ENCODE measurements at places on chromosomes 1 and 21.
A peak's percentile ranks its signal among the peaks of the same experiment; 100 is the strongest.

- DNase-seq = no peak
Measured at GRCh38 chr21:37849506-37850102, 66.7 kb downstream of the KCNJ6 start.

- DNase-seq = no peak
Measured at GRCh38 chr1:208628022-208628914, 384.1 kb upstream of the PLXNA2 start.

DNA sequence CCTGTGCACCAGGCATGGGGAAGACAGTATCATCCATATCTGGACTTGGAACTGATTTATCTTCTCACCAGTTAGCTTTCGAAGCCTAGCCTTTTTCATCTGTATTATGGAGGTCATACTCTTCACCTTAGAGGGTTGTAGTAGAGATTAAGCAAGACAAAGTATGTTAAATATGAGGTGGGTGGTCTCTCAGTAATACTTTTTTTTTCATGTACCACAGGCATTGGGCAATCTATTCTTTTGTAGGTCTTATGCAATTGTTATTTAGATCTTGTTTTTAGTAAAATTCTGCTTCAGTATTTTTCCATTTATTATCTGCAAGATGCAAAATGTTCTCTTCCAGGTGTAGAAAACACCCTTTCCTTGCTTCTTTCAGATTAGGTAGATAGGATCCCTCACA is 35.2 kb upstream of the OR2B11 start:
- DNase-seq = no peak

GRCh38 chr21:16837721-16838120 is 675.1 kb upstream of the CXADR start:
- DNase-seq = no peak

DNA sequence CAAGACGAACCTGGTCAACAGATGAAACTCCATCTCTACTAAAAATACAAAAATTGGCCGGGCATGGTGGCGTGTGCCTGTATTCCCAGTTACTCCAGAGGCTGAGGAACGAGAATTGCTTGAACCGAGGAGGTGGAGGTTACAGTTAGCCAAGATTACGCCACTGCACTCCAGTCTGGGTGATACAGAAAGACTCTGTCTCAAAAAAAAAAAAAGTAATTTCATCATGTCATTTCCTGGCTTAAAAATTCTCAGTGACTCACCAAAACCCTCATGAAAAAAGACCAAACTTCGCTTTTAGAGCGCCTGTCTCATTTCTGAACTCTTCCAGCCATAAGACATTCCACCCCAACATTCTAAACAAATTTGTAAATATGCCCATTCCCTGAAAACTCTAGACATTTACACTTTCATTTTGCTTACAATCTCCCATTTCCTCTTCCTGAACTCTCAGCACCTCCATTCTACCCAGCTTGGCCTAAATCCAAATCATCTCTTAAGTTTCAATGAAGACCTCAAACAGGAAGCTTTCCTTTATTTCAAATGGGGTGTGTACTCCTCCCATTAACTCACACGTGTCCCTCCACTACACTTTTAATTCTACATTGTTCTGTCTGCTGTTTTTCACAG is 50.5 kb upstream of the PRRC2C start:
- no peak for DNase-seq

DNA sequence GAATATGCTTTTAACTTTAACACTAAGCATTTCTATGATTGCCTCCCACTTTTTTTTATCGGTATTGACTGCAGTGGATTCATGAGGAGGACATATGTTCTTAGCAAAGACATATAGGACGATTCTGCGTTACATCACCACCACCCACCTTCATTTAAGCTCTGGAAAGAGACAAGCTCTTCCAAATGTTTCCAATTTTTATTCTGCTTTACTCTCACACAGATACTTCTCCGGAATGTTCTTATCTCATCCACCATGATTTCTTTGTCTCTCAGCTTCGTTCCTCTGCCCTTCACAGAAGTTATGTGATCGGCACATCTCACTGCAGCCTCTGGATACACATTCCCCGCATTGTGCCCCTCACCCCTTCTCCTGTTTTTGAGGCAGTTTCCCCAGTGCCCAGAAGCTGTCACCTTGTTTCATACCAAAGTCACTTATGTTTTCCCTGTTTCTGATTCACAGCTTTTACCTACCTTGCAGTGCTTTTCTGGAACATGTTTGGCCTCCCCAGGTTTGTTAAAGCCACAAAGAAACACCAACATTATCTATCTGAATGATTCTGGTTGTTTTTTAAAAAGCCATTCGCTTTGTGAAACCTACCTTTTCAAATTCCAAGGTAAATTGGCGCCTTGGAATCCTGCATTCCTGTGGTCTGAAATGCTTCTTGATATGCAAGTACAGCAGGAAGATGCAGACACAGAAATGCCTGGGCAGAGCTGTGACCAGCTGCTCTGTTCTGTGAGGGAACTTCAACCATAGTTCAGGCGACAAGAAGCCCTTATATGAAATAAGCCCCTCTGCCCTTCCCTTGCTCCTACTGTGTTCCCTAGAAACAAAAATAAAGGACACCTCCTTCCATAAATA is 1020.2 kb downstream of the TTLL7 start:
- DNase-seq = no peak

- no peak for DNase-seq
Measured at GRCh38 chr21:29351691-29352090, 53.0 kb downstream of the BACH1 start.

DNA sequence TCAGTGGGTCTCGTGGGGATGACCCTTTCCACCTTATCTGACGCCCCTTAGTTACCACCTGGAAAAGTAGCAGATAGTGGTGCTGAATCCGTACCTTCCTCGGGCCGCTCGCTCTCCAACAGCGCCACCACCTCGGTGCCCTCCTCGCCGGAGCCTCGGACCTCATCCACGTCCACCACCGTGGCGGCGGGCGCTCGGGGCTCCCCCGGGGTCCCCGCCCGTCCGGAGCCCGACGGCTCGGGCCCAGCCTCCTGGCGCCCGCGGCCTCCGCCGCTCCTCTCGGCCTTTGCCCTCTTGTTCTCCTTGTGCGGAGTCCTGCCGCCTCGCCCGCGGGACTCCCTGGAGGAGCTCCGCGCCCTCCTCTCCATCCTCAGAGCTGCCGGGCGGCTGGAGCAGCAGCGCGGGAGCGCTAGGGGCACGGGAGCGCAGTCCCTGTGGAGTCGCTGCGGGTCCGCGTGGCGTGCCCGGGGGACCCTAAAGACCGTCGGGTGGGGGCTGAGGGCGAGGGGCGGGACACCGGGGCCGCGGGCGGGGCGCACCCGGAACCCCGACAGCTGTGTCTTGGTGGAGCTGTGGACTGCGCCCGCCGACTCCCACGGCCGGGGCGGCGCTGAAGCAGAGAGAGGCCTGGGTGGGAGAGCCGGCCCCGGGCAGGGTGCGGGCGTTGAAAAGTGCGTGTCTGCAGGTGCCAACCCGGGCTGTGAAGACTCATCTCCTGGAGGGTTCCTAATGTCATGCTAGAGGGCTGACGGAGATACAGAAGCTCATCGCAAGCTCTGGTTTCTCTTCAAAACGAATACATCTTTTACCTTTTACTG is at the start of gene NPHS2:
NPHS2 (minus strand) TSS at position 452 of the 818 bp plus-strand sequence; CDS start at position 368, 84 bp downstream.
- DNase-seq = no peak

GRCh38 chr1:154608397-154609270 is 648 bp upstream of the ADAR start:
- peak; percentile 66 for DNase-seq

- DNase-seq = no peak
Measured at GRCh38 chr1:193592317-193592716, 405.9 kb upstream of the B3GALT2 start.

- DNase-seq = no peak
Measured at GRCh38 chr1:74976491-74976890, 157.7 kb upstream of the LHX8 start.

GRCh38 chr21:24895885-24896734 is 711.2 kb downstream of the MRPL39 start:
- peak; percentile 51 for DNase-seq

DNA sequence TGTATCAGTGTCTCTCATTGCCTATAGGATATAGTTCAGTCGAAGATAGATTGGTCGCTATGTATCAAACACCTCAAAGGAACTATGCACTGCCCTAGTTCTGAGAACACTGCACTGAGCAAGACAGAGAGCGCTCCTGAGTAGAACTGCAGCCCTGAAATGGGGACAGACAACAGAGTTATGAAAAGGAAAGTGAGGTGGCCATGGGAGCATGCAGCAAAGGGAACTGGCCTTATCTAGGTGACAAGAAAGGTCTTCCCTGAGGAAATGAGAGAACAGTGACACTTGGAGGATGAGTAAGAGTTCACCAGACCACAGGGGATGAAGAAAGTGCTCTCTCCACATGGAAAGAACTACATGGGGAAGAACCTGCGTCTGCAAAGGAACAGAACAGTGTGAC is 7.5 kb upstream of the G0S2 start:
- DNase-seq = no peak

DNA sequence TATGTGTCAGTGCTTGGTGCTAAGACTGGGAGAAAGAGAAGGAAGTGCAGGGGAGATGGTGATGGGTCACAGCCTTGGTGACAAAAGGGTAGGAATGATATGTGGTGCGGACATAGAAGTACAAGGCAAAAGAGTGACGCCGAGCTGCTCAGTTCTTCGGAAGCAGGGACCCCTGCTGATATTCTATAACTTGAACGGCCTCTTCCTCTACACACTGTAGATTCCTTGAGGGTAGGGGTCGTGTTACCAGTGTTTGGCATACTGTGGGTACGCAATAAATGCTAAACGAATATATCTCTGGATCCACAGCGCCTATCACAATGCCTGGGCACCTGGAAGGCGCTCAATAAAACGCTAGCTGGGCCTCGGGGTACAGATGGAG is 488 bp downstream of the DBT start:
- DNase-seq = no peak

DNA sequence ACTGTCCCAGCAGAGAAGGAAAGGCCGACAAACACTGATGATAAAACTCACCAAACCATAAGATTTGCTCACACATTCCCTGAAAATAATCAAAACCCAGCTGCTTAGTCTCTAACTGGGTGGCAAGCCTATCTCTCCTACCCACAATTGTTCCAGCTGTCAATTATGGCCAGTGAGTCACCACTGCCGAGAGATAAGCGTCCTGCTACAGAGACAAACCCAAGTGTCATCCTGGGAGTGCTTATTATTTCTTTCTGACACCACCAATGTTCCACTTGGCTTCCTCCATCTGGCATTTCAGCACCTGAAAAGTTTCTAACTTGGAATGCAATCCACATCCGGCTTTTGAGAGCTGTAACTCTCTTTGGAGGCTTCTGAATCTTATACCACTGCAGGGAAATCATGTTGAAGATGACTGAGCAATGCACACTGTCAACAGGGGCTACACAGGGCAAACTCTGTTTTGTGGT is 51.5 kb upstream of the VAV3 start:
- DNase-seq = no peak

- peak; percentile 50 for DNase-seq
Measured at GRCh38 chr1:55378582-55378981, 163.4 kb upstream of the USP24 start.

DNA sequence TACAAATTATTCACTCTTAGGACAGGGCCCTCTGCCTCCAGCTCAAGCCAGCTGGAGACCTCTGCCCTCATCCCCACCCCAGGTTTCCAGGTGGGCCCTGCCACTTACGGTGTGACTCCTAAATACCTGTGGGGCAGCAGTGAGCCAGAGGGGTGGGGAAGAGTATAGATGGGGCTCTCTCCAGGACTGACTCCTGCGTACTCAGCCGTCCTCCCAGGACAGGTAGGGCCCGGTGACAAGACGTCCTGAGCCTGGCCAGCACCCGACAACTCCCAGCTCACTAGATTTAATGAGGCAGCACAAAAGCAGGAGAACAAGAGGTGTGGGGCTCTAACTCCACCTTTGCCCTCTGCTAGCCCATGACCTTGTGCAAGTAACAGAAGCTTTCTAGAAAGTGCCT is 16.8 kb downstream of the GNG12 start:
- DNase-seq = no peak

DNA sequence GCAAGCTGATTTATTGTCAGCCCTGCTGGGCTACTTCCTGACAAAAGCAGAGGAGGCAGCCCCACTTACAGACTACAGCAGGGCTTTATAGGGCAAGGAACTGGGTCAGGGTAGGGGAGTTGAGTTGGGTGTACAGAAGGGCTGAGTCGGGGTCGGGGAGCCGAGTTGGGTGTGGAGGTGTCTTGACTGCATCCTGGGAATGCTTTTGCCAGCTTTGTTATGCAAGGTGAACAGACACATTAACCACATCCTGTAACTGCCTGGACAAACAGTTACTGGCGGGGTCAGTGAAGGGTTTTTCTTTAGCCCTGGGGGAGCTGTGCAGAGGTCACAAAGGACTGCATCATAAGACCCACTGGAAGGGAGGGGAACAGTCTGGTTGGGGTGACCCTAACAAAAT is 39.1 kb upstream of the GBP5 start:
- no peak for DNase-seq

- DNase-seq = no peak
Measured at GRCh38 chr1:40582116-40582515, 50.7 kb downstream of the ZNF684 start.

DNA sequence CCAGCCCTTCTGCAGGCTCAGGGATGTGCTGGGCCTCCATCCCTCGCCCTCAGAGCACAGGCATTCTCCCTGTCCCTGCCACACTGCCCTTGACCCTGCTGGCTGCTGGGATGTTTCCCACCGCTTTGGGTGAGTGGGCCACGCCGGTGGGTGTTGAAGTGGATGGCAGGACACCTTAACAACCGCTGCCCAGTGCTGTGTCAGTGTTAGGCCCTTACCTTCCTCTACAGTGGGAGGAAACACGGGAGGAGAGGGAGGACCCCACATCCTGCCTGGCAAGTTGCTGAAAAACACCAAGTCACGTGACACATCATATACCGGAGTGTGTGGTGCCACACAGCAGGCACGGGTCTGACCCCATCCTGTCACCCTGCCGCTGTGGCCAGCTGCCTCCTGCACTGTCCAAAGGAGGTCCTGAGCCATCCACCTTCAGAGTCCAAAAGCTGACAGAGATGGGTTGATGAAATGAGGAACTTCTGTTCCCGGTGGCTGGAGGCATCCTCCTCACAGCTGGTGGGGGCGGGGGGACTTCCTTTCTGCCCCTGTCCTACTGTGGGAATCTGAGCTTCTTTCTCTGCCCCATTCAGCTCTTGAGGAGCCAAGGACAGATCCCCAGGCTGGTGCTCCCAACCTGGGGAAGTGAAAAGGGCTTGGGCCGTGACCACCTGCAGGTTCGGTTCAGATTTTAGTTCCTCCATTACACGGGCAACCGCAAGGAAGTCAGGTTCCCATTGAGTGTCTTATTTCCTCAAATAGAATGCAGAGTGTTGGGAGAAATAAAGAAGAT is 3.2 kb upstream of the THEMIS2 start:
- no peak for DNase-seq

DNA sequence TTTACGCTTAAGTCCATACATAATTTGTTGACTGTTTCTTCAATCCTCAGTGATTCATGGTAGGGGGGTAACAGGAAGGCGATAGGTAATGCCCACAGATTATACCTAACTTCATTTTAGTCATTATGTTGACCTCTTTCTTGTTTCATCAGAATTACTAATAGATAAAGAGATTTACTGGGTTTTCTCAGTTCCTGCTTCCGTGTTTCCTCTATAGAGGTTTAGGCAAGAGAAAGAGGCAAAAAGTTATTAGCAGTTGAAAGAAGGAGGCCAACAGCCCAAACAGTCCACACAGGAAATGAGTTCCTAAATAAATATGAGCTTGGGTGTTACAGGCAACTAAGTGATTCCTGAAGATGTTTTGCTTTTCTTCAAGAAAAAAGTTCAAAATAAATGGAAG is 17.9 kb upstream of the CLCA1 start:
- DNase-seq = no peak
